Stimulated activated CD4-positive, alpha-beta T cell treated with anti-CD3 and anti-CD28 coated beads, Interleukin-1b, Interleukin-23, amount 100 ng/mL, for 1 hour (primary cell): ENCODE measurements at places on chromosomes 2 and 18.

- DNase-seq: no peak
Observed at GRCh38 chr18:48090702-48091101, 160.2 kb upstream of the SMAD2 start.

- no peak for DNase-seq
Observed at GRCh38 chr18:54217624-54218023, 6.8 kb downstream of the MBD2 start.

- DNase-seq: no peak
Observed at GRCh38 chr18:10588975-10589374, 63.1 kb downstream of the NAPG start.

- DNase-seq: no peak
Observed at GRCh38 chr18:48351216-48352050, 57.8 kb downstream of the ZBTB7C start.

- DNase-seq: no peak
Observed at GRCh38 chr18:77105028-77105427, 27.6 kb downstream of the MBP start.

DNA sequence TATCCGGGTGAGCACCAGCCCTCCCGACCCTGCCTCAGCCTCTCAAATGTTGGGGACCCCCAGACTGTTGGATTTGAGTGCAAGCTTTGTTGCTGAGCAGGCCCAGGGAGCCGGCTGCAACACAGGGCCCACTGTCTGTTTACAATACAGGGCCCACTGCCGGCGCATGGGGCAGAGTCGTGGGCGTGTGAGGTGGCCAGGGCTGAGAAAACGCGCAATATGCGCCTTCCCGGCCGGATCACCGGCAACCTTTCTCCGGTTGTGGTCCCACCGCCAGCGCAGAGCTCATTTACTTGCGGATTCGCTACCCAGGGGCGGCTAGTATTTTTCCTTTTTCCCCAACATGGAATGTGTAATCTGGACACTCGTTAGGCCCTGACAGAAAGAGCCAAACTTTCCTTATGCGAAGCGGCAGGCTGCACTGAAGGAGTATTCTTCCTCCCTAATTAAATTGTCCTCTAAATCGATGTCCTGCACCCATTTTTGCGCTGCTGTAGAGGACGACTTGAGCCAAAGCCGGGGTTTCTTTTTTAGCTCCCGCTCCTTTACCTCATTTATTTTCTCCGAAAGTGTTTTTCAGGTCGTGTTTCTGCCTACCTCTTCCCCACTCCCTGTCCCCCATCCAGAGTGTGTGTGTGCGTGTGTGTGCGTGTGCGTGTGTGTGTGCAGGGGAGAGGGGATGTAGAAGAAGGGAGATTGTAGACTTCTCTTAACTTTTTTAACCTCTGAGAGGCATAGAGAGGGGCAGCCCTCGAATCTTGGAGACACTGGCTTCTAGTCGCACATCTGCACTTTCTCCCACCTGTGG is 2.7 kb downstream of the OTX1 start:
- no peak for DNase-seq

GRCh38 chr2:32425719-32426141 is 68.9 kb downstream of the BIRC6 start:
- no peak for DNase-seq

DNA sequence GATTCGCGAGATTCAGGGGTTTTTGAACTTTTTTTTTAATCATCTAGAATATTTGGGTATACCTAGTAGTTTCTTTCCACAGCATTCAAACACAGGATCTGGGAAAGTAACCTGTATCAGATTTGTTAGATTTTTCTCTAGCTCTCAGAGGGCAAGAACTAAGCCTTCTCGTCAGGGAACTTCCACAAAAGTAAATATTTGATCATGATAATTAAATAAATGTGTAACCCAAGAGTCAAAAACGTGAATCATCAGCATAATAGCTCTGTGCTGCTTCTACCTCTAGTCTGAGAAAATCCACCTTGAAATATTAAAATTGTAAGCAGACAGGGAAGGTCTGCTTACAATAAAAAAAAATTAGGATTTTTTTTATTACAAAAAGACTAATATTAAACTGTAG is 225.7 kb upstream of the SPOPL start:
- no peak for DNase-seq

- no peak for DNase-seq
Observed at GRCh38 chr2:116952254-116952653, 862.2 kb upstream of the DDX18 start.

GRCh38 chr18:63963615-63964256 is 6.1 kb upstream of the SERPINB8 start:
- DNase-seq: no peak

GRCh38 chr2:127560201-127560930 is 24.9 kb downstream of the MYO7B start:
- DNase-seq: no peak
